ENCODE measurements at places on chromosomes 5 and 9.

DNA sequence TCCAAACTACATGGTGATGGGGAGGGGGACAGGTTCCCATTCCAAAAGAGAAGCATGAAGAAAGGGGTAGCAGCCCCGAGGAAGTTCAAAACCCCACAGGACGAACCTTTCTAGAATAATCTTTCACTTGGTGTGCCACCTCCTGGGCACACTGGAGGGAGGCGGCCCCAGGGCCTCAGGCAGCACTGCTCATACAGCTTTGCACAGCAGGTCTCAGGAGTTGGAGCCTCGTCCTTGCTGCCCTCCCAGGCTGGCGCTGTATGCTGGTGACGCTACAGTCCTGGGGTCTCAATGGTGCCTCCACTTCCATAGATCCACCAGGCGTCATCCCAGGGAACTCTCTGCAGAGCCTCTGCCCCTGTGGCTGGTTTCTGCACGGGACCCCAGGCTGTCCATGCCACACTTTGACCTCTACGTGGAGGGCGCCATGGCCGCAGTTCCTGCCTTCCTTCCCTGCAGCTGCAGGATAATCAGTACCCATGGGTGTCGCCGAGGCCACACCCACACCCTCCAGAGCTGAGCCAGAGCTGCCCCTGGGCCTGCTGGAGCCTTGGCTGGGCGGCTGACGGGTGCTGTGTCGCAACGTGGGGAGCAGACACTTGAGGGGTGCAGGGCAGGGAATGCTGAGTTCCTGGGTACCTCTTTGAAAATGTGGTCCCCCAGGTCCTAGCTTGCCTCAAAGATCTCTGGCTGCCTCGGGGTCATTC, 95.3 kb downstream of the COL5A1 start:
- no peak for DNase-seq

DNA sequence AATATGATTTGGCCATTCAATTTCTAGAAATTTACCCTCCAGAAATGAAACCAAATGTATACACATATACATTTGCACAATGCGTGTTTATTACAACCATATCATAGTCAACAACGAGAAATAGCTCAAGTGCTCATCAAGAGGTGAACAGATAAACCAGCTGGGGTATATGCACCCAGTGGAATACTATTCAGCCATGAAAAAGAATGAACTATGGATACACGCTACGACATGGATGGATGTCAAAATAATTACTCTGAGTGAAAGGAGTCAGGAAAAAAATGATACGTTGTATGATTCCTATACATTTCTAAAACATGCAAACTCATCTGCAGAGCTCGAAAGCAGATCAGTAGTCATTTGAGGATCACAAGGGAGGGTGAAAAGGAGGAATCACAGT, 441.5 kb upstream of the ADAMTS16 start:
- DNase-seq: no peak

- no peak for DNase-seq
Observed at GRCh38 chr5:154046486-154046885, 7.7 kb downstream of the MFAP3 start.

- DNase-seq: no peak
Observed at GRCh38 chr5:176538989-176539384, 1.8 kb upstream of the RNF44 start.

DNA sequence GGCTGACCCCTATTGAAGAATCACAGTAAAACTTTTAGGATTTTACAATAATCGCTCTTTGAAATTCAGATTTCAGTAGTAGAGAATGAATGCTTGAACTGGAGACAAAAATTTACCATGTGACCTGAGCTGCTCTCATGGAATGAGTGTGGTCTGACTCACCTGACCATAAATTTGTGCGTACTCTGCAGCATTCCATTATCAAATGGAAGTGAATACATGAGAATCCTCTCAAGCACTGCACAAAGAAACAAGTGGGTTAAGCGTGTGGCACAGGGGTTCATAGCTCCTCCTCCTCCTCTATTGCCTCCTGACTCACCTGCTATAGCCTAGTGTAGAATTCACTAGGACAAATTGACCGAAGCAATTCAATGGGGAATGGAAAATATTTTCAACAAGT, 269.8 kb upstream of the CDH9 start:
- no peak for DNase-seq

GRCh38 chr5:69029292-69029691, 64.5 kb upstream of the SLC30A5 start:
- DNase-seq: no peak

DNA sequence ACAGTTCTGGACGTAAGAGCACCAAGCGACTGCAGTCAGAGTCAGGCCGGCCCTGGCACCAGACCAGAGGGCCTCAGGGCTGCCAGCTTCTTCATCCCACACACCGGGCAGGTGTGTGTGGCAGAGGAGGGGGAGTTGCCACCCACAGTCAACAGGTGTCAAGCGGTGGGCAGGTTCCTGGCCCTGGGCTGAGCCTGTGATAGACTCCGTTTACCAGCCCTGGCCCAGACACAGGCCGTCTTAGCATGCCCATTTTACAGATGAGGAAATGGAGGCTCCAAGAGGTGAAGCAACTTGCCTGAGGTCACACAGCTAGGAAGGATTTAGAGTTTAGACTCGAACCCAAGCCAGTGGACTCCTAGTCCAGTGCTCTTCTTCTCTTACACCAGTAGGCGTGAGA, 71.8 kb downstream of the HMCN2 start:
- DNase-seq: no peak

GRCh38 chr9:81490605-81491331, 198.6 kb downstream of the TLE1 start:
- no peak for DNase-seq

DNA sequence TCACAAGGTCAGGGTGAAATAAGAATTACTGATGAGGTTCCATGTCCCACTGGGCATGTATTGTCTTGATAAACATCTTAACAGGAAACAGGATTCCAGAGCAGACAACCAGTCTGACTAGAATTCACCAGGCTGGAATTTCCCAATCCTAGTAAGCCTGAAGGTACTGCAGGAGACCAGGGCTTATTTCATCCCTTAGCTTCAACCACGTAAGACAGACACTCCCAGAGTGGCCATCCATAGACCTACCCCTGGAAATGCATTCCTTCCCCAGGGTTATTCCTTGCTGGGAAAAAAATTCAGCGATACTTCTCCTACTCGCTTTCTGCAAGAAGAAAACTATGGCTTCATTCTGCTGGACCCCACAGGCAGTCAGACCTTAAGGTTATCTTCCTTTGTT, 785.4 kb downstream of the NR2F1-AS1 start:
- no peak for DNase-seq

- DNase-seq: no peak
Observed at GRCh38 chr9:98290411-98290810, 35.0 kb upstream of the TBC1D2 start.

- DNase-seq: no peak
Observed at GRCh38 chr9:129317179-129318011, 139.3 kb upstream of the IER5L start.

DNA sequence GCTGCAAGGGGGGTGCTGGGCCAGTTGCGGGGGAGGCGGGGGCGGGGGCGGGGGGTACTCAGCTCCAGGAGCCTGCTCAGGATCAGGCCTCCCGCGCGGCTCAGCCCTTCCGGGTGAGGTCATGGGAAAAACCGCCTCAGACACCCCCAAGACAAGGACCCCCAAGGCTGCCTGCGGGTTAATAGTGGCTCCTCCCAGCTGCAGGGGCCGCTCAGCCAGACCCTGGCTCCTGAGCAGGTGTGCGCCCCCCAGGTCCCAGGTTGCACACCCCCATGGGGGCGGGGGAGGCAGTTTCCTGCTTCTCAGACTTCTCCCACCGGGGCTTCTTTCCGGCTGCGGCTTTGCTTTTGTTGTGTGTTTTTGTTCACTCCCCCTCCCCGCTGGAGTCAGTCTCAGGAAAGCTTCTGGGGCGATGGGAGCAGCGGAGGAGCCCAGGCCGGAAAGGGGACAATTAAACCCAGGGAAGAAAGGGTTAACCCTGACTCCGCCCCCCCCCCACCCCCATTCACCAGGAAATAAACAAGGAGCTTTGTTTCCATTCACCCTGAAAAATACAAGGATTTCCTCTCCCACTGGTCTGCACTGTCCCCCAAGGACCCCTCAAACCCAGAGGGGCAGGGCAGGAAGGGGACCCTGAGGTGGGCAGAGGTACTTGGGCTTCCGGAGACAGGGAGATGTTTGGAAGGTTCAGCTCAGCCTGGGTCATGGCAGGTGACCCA, 42.3 kb upstream of the NOTCH1 start:
- no peak for DNase-seq

DNA sequence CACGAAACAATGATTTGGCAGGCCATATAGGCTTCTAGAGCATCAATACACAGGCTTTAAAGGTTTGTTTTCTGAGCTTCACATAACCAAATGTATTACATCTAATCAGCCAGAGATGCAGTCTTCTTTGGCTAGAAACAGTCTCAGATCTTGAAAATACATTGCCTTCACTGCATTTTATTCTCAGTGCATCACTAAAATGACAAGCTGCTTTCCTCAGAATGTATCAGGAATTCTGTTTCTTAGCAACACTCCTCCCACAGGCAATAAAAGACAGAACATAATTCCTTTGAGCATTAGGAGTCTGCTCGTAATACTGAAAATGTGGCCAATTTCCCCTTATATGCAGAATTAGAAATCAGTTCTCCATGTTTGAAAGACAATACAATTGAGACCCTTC, 36.9 kb downstream of the FEM1C start:
- DNase-seq: no peak

DNA sequence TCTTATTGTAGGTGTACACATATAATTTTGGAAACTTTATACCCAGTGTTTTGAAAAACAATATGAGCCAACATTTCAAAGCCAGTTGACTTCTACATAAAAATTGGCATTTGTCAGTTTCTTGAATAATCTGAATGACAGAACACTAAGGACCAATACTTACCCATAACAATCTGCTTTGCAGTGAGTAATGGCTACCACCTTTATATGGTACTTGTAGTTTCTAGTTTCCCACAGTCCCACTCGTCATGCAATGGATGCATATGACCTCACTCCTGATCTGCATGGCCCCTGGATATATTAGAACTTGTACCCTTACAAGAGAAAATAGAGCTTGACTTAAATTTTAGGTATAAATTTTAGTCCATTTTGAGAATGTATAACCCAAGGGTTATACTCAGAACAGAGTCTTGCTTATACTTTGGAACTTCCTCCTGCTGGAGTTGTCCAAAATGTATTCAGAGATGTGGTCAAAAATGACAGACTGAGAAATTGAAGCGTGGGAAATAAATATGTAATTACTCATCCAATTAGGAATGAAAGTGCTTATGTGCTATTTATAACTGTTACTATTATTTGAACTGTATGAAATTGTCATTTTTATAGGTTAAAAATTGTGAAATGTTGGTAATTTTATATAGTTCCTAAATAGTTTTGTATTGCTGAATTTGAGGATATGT, 19.5 kb downstream of the XRCC4 start:
- DNase-seq: no peak
